Osteoblast (primary cell): ENCODE measurements at places on chromosomes 1 and 21. TPM values are rescaled to one million over a fixed set of nuclear protein-coding genes. Genes with fewer than 3 reads are reported as not detected.

GRCh38 chr1:116909512-116910378 lies at the start of gene PTGFRN:
TSS of gene PTGFRN (plus strand) at chr1:116909916. CDS start at chr1:116910204, 288 bp downstream.
- peak; percentile 96 for DNase-seq

DNA sequence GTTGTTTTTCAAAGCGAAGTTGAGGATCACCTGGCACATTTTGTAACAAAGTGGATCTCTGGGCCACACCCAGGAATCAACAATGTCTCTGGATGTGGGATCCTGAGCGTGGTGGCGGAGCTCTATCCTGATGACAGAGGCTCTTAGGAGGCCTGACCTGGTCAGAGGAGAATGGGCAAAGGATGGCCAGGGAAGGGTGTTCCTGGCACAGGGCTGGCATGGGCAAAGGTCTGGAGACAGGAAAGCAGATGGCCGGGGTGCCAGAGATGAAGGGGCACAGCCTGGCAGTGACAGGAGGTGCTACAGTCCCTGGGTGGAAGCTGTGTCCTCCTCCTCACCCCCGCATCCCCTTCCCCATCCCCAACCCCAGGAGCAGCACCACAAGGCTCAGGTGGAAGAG lies 20.0 kb upstream of the MFN2 start:
- DNase-seq: peak; percentile 11

DNA sequence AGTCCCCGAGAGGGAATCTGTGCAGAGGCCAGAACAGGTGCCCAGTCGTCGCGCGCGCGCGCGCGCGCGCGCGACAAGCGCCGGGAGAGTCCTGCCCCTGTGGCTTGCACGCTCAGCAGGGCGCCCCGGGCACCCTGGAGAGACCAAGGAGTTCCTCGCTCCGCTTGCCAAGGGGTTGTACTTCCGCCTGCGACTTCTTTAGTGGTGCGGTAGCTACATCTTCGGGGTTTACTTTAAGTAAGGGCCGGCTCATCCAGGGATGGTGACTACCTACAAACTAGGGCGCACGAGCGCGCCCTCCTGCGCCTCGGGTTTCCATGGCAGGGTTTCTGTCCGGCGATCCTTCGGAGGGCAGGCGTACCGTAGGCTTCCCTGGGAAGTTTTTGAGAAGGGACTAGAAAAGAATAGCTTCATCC lies 1.4 kb downstream of the LHX4 start:
- DNase-seq: peak; percentile 89

DNA sequence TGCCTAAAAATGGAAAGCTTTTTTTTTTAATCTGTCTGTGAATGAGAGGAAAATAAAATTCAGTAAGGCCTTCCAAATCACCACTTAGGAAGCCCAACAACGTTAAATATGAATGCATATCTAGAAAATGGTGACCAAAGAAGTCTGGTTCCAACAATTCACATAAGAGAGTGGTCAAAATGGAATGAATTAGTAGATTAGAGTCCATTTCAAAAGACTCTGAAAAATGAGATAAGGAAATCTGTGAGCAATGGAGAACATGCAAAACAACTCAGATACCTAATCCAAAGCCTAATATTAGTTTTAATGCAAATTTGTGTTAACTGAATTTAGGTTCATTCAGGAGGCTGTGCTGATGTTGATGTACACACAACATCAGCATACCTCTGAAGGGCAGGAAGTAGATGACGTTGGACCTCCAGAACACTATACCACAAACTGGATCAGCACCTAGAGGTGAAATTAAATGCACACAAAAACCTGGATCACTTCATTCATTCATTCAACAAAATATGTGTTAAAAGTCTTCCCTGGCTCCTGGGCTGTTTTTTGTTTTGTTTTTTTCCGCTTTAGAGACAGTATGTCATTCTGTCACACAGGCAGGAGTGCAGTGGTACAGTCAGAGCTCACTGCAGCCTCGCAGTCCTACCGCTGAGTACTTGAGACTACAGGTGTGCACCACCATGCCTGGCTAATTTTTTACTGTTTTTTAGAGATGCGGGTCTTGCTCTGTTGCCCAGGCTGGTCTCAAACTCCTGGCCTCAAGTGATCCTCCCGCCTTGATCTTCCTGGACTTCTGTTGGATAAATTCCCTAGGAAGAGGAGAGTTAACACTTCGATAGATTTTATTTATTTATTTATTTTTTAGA lies 4.9 kb upstream of the BRWD1 start:
- DNase-seq: peak; percentile 37

PRDX1 gene
- 249 and 260 TPM in 2 replicates for total RNA-seq

ITPKB gene
- total RNA-seq: 6.2 and 7.1 TPM in 2 replicates

CELA3B gene
- not detected in 2 replicates for total RNA-seq

- peak; percentile 65 for DNase-seq
Observed at GRCh38 chr1:246798606-246799496, 74.6 kb downstream of the SCCPDH start.

DNA sequence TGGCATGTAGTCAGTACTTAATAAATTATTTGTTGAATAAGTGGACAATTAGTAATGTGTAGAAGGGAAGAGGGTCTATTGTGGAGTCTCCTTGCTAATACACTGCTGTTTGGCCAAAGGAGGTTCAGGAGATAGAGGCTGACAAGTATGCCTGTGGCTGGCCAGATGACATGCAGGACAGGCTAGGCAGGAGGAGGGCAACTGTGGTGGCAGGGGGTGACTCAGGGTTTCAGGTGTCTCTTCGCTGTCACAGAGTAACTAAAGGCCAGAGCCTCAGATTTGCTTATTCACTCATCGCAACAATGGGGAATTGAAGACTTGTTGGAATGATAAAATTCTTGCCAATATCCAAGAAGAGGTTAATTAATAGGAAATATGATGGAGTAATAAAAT lies 33.1 kb downstream of the THRAP3 start:
- DNase-seq: no peak

DNA sequence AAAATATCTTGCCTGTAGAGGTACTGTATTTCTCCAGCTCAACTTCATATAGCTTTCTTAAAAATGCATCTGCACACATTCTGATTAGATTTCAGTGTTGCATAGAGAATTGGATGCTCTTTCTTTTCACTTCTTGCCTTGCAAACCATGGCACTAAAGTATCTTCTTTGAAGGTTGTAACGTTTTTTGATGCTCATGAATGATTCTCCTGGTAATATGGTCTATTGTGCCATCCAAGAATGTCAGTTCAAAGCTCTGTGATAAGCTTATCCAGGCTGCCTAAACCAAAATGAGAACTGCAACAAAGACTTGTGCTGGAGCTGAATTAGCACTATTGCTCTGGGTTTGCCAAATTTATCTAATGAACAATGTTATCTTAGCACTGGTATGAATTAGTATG lies 1.9 kb downstream of the SGIP1 start:
- DNase-seq: no peak

GRCh38 chr21:46431884-46432488 lies 26.7 kb upstream of the DIP2A start:
- DNase-seq: peak; percentile 70

- DNase-seq: no peak
Observed at GRCh38 chr1:177354247-177354646, 183.5 kb downstream of the BRINP2 start.

DNA sequence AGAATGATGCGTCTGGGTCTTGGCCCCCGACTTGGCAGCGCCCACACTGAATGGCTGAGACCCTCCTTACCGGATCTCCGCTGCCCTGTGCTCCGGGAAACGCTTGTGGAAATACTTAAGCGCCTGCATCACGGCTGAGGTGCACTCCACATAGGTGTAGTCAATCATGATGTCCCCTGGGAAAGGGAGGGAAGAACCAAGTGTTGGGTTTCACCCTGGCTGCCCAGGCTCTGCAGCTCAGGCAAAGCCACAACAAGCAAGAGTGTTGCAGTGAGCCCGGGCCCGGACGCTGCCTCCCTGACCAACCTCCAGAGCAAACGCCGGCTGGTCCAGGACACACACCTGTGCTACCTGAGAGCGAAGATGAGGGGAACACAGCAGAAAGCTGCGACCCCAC lies 21.5 kb upstream of the SPATC1L start:
- DNase-seq: no peak

GRCh38 chr1:18666317-18666920 lies 35.8 kb downstream of the PAX7 start:
- peak; percentile 23 for DNase-seq

- peak; percentile 81 for DNase-seq
Observed at GRCh38 chr1:108107658-108108057, 92.5 kb downstream of the SLC25A24 start.

DNA sequence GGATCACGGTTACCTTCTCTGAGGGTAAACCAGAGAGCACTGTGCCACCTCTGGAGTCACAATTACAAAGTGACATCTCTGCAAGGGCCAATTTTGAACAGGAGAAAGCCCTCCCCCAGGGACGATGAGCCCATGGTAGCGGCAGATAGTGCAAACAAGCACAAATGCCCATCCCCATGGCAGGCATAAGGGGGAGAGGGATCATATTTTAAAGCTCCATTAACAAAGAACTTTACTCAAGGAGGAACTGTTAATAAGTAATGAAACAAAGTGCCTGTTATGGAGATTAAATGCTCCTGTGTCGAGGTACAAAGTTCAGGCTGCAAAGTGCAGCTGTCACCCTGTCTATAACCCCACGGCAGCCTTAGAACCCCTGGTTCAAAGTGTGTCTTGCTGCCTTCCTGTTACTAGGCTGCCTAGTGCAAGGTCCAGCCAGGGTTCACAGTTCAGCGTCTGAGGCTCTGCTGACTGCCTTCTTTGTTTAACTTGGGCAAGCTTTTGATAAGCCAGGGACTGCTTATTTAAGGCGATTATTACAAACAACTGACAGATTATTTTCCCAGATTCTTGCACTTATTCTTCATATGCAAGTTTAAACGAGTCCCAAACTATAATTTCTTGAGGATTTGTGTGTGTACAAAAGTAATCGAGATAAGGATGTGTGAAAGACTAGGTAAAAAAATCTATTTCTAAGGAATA lies 75.7 kb upstream of the NRIP1 start:
- DNase-seq: no peak

DNA sequence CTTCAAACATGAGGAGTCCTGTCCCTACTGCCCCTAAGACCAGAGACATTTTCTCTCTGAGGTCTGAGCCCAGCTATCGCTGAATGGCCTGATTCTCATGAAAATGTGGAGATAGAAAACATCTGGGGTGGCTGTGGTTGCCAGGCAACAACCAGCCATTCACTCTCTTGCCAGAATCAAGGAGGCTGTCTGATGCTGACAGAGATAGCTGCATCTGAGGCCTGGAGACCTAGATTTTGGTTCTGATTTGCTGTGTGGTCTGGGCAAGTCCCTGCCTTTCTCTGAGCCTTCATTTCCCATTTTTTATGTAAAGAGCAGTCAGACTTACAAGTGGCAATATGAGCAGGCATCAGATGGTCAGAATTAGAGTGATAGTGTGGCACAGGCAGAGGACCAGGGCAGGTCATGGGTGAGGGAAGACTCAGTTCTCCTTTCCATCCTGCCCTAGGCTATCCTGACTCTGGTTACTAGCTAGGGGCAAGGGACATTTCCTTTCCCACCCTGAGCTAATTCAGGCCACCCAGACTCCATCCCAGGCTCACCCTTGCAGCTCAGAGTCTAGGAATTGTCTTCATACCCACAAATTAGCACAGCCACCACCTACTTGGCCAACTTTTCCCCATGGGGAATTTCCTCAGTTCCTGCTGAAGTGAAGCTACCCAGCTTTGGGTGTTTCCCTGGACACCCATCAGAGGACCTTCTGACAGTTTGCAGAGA lies 20.0 kb upstream of the RNF19B start:
- no peak for DNase-seq

DNA sequence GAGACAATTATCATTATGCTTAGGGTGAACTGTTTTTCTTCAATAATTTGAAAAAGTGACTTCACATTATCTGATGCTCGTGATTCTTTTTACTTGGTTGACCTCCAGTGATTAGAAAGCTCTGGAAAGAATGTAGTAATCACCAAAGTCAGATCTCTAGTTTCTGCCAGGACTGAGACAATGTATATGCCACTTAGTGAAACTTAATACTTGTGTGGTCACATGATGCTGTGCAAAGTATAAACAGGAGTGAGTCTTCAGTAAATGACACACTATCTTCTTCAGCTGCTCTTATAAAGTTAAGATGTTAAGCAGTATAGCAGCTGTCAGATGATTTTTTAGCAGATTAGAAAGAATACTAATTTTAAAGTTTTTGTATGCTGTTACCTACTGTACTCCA lies 17.2 kb downstream of the VCAM1 start:
- DNase-seq: peak; percentile 53

DNA sequence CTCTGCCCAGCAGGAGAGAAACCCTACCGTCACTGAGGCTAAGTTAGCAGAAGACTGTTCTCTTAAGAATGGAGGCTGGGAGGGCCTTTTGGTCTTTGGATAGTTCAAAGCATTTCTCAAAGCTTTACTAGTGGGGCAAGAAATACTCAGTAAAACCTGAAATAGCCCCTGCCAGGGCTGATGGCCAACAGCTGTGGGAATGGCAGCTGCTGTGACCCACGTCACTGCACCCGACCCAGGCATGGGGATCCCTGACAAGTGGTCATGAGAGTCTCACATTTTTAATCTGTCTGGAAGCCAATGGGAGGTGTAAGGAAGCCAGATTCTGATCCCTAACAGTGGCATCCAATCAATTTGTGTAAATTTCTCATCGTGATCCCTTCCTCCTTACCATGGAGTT lies 44.5 kb upstream of the ENAH start:
- DNase-seq: no peak

- no peak for DNase-seq
Observed at GRCh38 chr21:45320261-45321025, 32.7 kb upstream of the POFUT2 start.

GRCh38 chr1:39105061-39105840 lies 79.1 kb downstream of the NDUFS5 start:
- DNase-seq: peak; percentile 95

- DNase-seq: no peak
Observed at GRCh38 chr1:25704267-25704691, 87.7 kb downstream of the MAN1C1 start.

DNA sequence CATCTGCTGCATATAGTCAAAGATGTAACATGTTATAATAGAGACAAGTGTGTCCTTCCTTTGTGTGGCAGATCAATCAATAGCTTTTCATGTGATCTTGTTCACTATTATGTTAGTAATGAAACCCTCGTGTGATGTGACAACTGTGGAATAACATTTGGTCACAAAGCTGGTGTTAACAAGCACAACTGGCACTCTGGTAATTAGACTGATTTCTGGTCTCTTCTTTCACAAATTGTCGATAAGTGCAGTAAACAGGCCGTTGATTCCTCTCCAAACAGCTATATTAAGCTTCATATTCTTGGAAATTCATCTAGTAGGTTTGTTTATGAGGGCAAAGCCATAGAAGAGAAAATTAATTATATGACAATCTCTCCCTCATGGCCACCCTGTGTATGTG lies 616.7 kb upstream of the PTBP2 start:
- no peak for DNase-seq

GRCh38 chr1:83083589-83084224 lies 915.2 kb downstream of the TTLL7 start:
- no peak for DNase-seq
